Naive thymus-derived CD4-positive, alpha-beta T cell (primary cell): ENCODE measurements at places on chromosomes 12 and 14. TPM values are rescaled to one million over a fixed set of nuclear protein-coding genes. Genes with fewer than 3 reads are reported as not detected.
A peak's percentile ranks its signal among the peaks of the same experiment; 100 is the strongest.

KRT71 gene
- not detected for total RNA-seq

PTGER2 gene
- total RNA-seq, result 52.3 TPM

TBK1 gene
- total RNA-seq, result 9.0 TPM

OLR1 gene
- total RNA-seq, result not detected

ADCY4 gene
- total RNA-seq, result 10.2 TPM

IFNG gene
- 1.1 TPM for total RNA-seq

RPGRIP1 gene
- not detected for total RNA-seq

FAM186B gene
- total RNA-seq, result 0.24 TPM

ABCB9 gene
- total RNA-seq, result 7.1 TPM

JPH4 gene
- total RNA-seq, result not detected

- H3K4me1 ChIP-seq, result no peaks in the 10 kb centered on the region
- no peak for DNase-seq
- no peak overlapping the region for H3K4me3 ChIP-seq
- no peaks in the 10 kb centered on the region for H3K27me3 ChIP-seq
- H3K36me3 ChIP-seq, result no peaks in the 10 kb centered on the region
These were observed 137.2 kb upstream of the MAP1LC3B2 start for GRCh38 chr12:116421785-116422538.

GRCh38 chr12:32718926-32719325, 36.8 kb downstream of the YARS2 start:
- no peaks in the 10 kb centered on the region for H3K27me3 ChIP-seq
- H3K4me1 ChIP-seq, result no peaks in the 10 kb centered on the region
- H3K27ac ChIP-seq, result no peak overlapping the region

DNA sequence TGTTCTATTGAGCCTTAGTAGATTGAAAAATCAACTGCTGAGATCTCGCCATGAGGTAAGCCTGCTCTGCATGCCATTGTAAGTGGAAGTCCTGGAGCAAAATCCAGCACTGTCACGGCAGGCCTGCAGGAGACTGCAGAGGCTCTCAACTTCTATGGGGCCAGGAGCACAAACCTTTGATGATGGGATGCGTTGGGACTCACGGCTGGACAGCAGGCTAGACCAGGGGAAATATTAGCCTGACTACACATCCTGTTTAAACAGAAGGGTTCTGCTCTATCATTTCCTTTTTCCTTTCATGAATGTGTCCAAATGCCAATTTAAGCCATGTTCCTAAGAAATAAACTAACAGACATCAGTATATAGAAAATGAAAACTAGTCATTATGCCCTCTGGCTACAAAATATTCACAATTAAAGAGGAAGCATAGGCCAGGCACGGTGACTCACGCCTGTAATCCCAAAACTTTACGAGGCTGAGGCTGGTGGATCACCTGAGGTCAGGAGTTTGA, 33.9 kb upstream of the RASSF8 start:
- no peaks in the 10 kb centered on the region for H3K36me3 ChIP-seq
- H3K4me1 ChIP-seq, result no peaks in the 10 kb centered on the region
- no peak overlapping the region for H3K27ac ChIP-seq

DNA sequence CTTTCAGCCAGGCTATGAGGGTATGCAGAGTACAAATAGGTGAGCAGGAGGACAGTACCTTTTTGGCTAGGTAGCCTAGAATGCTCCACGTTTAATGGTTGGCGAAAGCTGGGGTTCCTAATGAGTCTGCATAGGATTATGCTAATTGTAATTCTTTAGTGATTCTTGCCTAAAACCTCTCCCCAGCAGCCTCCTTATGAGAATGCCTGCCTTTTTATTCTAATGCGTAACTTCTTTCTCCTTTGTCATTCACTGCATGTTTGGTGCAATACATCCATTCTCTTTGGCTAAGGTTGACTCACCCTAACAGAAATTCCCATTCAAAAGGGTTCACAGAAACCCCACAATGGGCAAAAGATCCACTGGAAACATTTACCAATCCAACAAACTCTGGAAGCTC, 752.2 kb downstream of the FSCB start:
- no peak overlapping the region for H3K4me3 ChIP-seq
- no peaks in the 10 kb centered on the region for H3K27me3 ChIP-seq
- H3K4me1 ChIP-seq, result no peaks in the 10 kb centered on the region
- H3K27ac ChIP-seq, result no peak overlapping the region
- no peaks in the 10 kb centered on the region for H3K36me3 ChIP-seq
- DNase-seq, result no peak

GRCh38 chr12:126389220-126389841, 1324.1 kb downstream of the AACS start:
- no peaks in the 10 kb centered on the region for H3K36me3 ChIP-seq
- H3K27me3 ChIP-seq, result no peaks in the 10 kb centered on the region

DNA sequence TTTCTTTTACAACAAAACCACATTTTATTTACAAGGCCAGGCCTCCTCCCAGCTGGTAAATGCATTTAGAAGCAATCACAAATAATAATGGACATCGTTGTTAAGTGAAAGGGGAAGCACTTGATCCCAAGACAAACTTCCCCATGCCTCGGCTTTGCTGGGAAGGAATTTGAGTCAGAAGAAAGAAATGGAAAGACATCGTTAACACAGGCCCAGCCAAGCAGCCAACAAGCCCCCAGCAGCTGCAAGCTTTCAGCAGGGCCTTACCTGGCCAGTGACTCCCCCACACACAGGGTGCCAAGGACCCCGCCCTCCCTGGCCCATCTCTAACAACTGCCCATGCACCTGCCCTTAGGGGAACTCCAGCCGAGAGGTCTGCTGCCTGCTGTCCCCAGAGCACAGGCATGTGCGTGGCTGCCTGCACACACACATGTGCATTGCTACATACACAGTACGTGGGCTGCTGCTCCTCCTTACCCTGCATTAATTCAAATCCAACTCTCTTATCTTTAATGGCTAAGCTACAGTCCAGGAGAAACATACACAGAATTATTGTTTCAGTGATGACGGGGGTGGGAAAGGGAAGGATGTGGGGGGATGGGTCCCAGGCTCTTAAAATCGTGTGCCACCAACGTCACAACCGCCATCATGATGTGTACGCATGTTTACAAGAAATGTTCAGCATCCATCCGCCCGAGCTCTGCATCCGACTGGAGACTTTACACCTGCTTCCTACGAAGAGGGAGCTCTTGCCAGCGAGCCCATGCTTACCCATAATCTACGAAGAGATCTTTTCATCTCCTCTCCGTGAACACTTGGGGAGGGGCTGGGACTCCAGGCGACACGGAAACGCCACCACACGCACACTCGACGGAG, 9.8 kb downstream of the BCL11B start:
- peaks cover 8% of the 10 kb centered on the region for H3K36me3 ChIP-seq
- peak overlapping the region; percentile 90 for H3K4me3 ChIP-seq
- H3K27ac ChIP-seq, result peak overlapping the region; percentile 98
- DNase-seq, result peak; percentile 48
- peaks cover 59% of the 10 kb centered on the region for H3K4me1 ChIP-seq
- H3K27me3 ChIP-seq, result no peaks in the 10 kb centered on the region

- no peak overlapping the region for H3K4me3 ChIP-seq
- no peak for DNase-seq
- no peaks in the 10 kb centered on the region for H3K4me1 ChIP-seq
- no peaks in the 10 kb centered on the region for H3K27me3 ChIP-seq
These were observed 42.0 kb downstream of the NCOR2 start for GRCh38 chr12:124525455-124525854.

- H3K36me3 ChIP-seq, result no peaks in the 10 kb centered on the region
- DNase-seq, result no peak
- H3K4me3 ChIP-seq, result no peak overlapping the region
- H3K27ac ChIP-seq, result peak overlapping the region; percentile 3
- peaks cover 6% of the 10 kb centered on the region for H3K4me1 ChIP-seq
- no peaks in the 10 kb centered on the region for H3K27me3 ChIP-seq
These were observed 31.0 kb downstream of the NINJ2 start for GRCh38 chr12:632102-632696.

GRCh38 chr14:102732924-102733323, 44.3 kb upstream of the TRAF3 start:
- no peak for DNase-seq
- H3K4me1 ChIP-seq, result no peaks in the 10 kb centered on the region
- no peak overlapping the region for H3K4me3 ChIP-seq

- H3K27me3 ChIP-seq, result peaks cover 8% of the 10 kb centered on the region
- H3K4me3 ChIP-seq, result no peak overlapping the region
- no peaks in the 10 kb centered on the region for H3K4me1 ChIP-seq
- DNase-seq, result peak; percentile 28
- H3K27ac ChIP-seq, result no peak overlapping the region
These were observed 35.1 kb downstream of the TMBIM6 start for GRCh38 chr12:49776413-49776812.

GRCh38 chr12:38374751-38375150, 58.2 kb downstream of the ALG10B start:
- H3K4me3 ChIP-seq, result no peak overlapping the region
- H3K4me1 ChIP-seq, result no peaks in the 10 kb centered on the region
- no peak overlapping the region for H3K27ac ChIP-seq
- DNase-seq, result no peak
- no peaks in the 10 kb centered on the region for H3K27me3 ChIP-seq

DNA sequence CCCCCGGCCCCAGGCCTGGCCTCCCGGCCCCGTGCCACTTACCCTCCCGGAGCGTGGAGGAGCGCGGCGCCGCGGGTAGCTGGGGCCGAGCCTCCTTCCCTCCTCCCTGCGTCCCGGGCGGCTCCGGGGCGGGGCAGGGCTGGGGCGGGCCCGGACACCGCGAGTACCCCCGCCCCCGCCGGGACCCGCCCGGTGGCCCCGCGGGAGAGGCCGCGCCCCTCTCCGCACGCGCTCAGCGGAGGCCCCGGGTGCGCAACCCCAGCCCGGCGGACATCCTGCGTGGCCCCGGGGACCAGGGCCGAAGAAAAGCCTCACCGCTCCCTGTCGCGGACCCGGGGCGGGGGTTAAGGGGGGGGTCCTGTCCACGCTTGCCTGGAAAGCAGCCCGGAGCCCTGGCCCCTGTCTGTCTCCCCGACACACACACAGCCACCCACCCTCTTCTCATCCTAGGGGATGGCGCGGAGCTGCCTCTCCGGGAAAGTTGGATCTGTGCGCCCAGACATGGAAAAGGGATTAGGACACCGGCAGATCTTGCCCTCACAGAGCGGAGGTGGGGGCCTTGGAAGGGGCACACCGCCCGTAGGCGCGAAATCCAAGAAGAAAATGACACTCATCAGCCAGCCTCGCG, at the start of gene SYNE3:
TSS of gene SYNE3 (minus strand) at position 97 of the 628 bp plus-strand sequence. CDS start 40,829 bp downstream, outside the sequence.
- H3K4me1 ChIP-seq, result peaks cover 65% of the 10 kb centered on the region
- H3K27me3 ChIP-seq, result no peaks in the 10 kb centered on the region
- H3K36me3 ChIP-seq, result no peaks in the 10 kb centered on the region
- peak within 1 kb of the TSS; percentile 80 for H3K27ac ChIP-seq
- DNase-seq, result peak; percentile 42

- peaks cover 8% of the 10 kb centered on the region for H3K4me1 ChIP-seq
- peak overlapping the region; percentile 71 for H3K4me3 ChIP-seq
- no peaks in the 10 kb centered on the region for H3K27me3 ChIP-seq
- peak overlapping the region; percentile 86 for H3K27ac ChIP-seq
- H3K36me3 ChIP-seq, result no peaks in the 10 kb centered on the region
- peak; percentile 25 for DNase-seq
These were observed 412 bp upstream of the TEP1 start for GRCh38 chr14:20413744-20414082.

GRCh38 chr12:82325540-82326336, 32.4 kb downstream of the CCDC59 start:
- no peaks in the 10 kb centered on the region for H3K4me1 ChIP-seq
- no peak overlapping the region for H3K4me3 ChIP-seq
- H3K36me3 ChIP-seq, result no peaks in the 10 kb centered on the region
- DNase-seq, result no peak

DNA sequence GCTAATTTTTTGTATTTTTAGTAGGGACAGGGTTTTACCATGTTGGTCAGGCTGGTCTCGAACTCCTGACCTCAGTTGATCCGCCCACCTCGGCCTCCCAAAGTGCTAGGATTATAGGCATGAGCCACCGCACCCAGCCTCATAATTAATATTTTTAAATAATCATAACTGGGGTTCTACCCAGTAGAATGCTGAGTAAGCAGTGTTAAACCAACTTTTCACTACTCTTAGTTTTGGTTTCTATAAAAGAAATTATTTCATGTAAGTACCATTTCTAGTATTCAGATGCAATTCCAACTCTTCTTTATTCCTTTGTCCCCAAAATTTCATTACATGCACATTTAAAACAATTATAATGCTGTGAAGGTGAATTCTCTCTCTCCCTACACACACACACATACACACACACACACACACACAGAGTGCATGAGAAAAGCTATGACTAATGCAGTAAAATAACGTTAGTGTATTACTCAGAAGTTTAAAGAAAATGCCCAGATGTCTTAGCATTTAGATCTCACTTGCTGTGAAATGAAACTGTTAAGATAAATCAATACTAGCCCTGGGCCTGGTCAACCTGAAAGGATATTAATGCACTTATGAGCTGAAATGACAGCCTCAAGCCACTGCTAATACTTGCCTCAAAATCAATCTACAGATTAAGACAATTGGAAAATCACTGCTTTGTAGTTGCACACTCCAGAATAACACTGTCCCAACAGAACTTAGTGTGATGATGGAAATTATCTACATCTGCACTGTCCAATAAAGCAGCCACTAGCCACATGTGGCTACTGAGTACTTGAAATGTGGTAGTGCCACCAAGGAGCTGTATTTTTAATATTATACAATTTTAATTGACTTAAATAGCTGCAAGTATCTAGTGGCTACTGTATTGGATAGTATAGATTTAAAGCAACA, 36.0 kb downstream of the PTPN21 start:
- no peak overlapping the region for H3K27ac ChIP-seq
- no peak for DNase-seq
- H3K4me3 ChIP-seq, result no peak overlapping the region

DNA sequence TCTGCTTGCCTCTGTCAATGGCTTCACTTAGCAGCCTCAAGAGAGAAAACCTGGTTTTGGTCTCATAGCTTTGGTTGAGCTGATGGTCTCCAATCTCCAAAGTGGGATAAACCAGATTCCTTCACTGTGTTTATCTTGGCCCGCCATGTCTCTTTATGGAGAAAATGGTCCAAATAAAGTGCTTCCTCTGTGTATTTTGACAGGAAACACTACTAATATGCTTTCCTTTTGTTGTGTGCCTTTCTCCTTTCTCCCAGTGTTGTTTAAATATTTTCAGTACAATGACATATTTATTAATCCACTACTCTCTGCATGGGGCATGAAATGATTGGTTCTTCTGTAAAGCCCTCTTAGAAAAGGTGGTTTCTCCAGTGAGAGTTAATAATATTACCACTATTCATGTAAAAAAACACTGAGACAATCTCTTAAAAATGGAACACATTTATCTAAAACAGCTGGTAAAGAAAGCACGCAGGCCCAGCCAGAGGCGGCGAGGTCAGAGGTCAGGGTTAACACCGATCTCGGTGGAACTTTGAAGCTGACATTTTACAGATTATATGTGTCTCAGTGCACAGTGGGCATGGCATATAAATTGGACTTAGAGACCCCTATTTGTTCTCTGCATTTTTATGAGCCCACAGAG, 24.2 kb downstream of the TMEM30B start:
- no peaks in the 10 kb centered on the region for H3K36me3 ChIP-seq
- no peak overlapping the region for H3K4me3 ChIP-seq

GRCh38 chr12:90589956-90590355, 365.0 kb downstream of the CCER1 start:
- H3K4me1 ChIP-seq, result no peaks in the 10 kb centered on the region
- no peaks in the 10 kb centered on the region for H3K27me3 ChIP-seq
- H3K27ac ChIP-seq, result no peak overlapping the region
- no peaks in the 10 kb centered on the region for H3K36me3 ChIP-seq
- no peak overlapping the region for H3K4me3 ChIP-seq
